Femur (tissue), 1 donor: ENCODE measurements at places on chromosomes 1 and 21.

DNA sequence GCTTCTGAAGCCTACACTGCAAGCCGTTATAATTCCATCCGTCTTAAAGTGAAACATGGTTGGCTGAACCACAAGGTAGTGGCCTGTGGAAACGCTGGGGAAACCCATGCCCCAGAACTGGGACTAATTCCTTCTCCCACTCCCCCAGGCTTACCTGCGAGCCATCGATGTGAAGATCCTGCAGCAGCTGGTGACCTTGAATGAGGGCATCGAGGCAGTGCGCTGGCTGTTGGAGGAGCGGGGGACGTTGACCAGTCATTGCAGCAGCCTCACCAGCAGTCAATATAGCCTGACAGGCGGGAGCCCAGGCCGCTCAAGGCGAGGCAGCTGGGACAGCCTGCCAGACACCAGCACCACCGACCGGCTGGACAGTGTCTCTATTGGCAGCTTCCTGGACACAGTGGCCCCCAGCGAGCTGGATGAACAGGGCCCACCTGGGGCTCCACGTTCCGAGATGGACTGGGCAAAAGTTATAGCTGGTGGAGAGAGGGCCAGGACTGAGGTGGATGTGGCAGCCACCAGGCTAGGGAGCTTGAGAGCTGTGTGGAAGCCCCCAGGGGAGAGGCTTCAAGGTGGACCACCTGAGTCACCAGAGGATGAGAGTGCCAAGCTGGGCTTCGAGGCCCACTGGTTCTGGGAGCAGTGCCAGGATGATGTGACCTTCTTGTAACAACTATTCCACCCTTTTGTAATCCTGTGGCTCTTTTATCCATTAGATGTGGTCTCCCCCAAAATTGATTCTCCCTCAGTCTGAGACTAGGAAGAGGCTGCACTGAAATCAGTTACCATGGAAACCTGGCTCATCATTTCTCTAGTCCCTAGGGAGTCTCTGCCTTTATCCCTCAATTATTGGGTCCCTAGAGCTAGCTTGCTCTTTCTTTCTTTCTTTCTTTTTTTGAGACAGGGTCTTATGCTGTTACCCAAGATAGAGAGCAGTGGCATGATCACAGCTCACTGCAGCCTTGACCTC lies 16.7 kb downstream of the LURAP1 start:
- DNase-seq = no peak

- no peak for DNase-seq
These were observed 159.8 kb downstream of the PBX1 start for GRCh38 chr1:164718821-164719220.

DNA sequence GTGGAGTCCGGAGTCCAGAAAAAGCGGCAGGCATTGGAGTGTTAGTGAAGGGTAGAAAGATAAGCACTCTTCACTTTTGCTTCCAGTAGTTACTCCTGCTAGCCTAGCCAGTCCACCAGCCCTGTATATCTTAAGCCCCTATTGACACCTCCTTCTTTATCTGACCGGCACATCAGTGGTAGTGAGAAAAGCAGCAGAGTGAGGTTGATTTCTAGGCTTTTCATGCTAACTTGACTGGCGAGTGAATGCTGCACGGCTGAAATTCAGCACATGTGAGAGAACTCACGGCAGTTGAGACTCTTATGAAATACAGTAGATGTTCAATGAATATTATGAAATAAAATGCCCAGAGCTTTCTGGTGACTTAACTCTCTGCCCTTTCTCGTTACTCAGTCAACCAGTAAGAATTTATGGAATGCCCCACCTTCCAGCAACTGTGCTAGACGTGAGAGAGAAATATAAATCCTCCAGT lies 128.2 kb downstream of the CACHD1 start:
- no peak for DNase-seq

DNA sequence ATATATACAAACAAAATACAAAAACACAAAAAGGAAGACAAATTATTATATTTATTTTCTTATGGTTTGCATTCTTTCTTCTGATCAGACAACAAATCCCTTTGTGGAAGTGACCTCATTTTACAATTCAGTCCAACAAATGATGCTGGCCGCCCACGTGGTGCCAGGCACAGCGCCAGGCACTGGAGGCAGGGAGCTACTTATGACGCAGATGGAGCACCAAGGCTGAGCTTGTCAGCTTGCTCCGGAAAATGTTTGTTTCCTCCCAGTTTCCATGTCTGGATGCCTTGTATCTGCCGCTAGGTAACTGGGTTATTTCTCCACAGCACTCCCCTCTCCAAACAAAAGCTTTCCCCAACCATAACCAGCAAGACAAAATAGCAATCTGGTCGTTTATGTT lies 30.7 kb upstream of the CD34 start:
- DNase-seq = peak; percentile 86

GRCh38 chr1:213014642-213015041 lies 1.0 kb downstream of the ANGEL2 start:
- no peak for DNase-seq

- no peak for DNase-seq
These were observed 32.3 kb downstream of the EEIG2 start for GRCh38 chr1:108592030-108592759.

DNA sequence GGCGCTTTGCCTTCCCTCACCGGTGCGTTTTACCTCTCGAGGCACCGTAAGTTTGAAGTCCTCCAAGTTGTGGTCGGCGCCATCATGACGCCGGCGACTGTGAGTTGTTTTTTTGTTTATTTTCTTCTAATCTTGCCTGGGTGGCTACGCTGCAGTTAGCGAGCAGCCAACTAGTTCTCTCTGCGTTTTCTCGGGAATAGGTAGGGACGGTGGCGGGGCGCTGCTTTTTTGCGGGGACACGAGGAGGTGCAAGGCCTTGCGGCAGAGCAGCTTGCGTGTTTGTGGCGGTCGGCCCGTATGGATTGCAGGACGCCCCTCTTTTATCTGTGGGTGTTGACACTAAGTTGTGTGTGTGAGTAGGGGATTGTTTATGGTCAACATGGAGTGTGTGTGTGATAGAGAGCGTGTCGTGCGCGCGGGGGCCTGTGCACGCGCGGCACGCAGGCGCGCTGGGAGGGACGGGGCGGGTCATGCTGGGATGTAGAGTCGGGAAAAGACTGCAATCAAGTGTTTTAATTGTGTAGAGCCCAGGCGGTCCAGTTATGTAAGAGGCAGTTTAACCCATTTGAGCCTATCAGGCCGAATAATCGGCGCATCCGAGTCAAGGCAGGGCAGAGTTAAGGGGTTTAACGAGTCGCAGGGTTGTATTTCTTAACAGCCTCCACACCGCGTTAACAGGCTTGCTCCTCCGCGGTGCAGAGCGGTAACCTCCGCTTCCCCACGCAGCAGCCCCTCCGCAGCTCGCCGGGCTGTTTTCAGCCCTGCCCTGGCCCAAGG lies 1.2 kb upstream of the NEGR1 start:
- peak; percentile 88 for DNase-seq

DNA sequence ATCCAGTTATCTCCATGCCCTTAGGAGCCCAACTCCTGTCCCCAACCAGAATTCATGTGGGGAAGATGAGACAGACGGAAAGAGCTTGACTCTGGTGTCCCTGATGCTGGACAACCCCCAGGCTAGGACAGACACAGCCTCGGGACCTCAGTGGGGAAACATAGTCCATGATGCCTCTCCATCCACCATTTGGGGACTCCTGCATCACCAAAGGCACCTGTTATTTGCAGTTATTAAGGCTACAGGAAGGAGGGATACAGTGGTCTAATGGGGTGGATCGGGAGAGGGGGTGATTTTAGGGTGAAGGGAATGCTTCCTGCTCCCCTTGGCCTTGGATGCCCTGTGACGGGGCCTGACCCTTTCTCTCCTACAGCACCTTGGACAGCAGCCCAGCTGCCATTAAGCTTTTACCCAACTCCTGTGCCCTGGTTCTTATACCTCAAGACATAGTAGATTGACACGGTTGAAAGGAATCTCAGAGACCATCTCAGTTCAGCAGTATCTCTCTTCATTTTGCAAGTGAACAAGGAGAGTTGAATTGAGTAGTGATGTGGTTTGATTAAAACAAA lies 111.6 kb downstream of the MATN1 start:
- DNase-seq = no peak
